Activated T-helper 1 cell treated with anti-CD3 and anti-CD28 coated beads, Interleukin-12 subunit alpha, Interleukin-12 subunit beta, Interleukin-2, Interleukin-4 antibody, amounts not matched to agents 30 ng/mL and 10 ng/mL and 1 ng/mL, durations not matched to agents 14 hours and 24 hours and 36 hours (primary cell): ENCODE measurements at places on chromosomes 7 and 10. TPM values are rescaled to one million over a fixed set of nuclear protein-coding genes. Genes with fewer than 3 reads are reported as not detected.

The EN2 gene
- total RNA-seq: not detected in 2 replicates

The AKR1C4 gene
- not detected in 2 replicates for total RNA-seq

The CTAGE4 gene
- 0.75 and 1.1 TPM in 2 replicates for total RNA-seq

The ZNF25 gene
- 6.4 and 8.1 TPM in 2 replicates for total RNA-seq

The EGR2 gene
- total RNA-seq: 268 and 282 TPM in 2 replicates
